A673 (cell line): ENCODE measurements at places on chromosomes 5 and 9. TPM values are rescaled to one million over a fixed set of nuclear protein-coding genes. Genes with fewer than 3 reads are reported as not detected.
A peak's percentile ranks its signal among the peaks of the same experiment; 100 is the strongest.

DNA sequence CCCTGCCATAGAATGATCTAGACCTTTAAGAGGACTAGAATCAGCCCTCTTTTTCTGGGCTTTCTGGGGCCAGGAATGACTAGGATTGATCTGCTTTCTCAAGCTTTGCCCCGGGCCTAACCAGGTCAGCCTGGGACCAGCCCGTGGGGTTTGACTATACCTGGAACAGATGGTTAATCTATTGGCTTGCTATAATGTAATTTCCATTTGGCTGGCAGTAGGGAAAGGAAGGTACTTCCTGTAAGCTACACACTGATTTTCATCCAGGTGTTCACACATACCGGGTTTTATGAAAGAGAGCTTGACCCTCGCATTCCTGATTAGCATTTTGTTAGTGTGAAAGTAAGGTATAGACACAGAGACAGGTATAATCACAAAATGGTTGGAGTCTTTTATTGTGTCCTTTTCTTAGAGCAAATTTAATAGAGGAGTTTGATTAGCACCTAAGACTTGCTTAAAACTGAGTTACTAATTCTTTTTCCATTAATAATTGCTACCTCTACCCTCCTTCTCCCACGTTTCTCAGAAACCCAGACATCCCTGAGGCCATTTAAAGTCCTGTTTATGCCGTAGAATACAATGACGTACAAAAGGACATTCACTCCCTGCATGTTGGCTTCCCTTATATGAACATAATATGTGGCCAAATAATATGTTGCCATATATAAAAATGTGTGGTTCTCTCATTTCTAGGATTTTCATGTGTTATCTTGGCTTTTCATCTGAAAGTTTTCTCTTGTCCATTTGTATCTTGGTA is 17.3 kb downstream of the LNPEP start:
- DNase-seq = no peak

GRCh38 chr9:7173139-7173538 is 415.4 kb downstream of the KDM4C start:
- DNase-seq = no peak

- peak; percentile 63 for DNase-seq
These were observed 31.2 kb downstream of the NANS start for GRCh38 chr9:98087420-98088354.

GRCh38 chr5:29263915-29264351 is 1929.6 kb upstream of the CDH6 start:
- no peak for DNase-seq

PCDHGA3 gene
- total RNA-seq = 0.85 and 0.97 TPM in 2 replicates

CDH6 gene
- total RNA-seq = 3.6 and 4.1 TPM in 2 replicates

CSNK1A1 gene
- total RNA-seq = 237 and 244 TPM in 2 replicates

COL15A1 gene
- 0.04 TPM in 1 of 2 replicates, not detected in the other for total RNA-seq

UNC13B gene
- 19.8 and 21.8 TPM in 2 replicates for total RNA-seq

DNA sequence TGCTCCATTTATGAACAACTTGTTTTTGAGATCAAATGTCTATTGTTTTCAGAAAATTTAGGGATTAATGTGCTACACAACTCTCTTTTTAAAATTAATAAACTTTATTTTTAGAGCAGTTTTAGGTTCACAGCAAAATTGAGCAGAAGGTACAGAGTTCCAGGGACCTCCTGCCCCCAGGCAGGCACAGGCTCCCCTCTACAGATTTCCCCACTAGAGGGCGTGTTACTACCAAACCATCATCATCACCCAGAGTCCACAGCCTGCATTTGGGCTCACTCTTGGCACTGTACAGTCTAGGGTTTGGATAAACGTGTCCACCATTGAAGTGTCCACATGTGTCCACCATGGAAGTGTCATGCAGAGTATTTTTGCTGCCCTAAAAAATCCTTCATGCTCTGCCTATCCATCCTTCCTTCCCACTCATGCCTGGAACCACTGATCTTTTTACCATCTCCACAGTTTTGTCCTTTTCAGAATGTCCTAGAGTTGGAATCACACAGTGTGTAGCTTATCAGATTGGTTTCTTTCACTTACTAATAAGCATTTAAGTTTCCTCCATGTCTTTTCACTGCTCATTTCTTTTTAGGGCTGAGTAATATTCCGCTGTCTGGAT is 61.7 kb downstream of the MRPL36 start:
- DNase-seq = peak; percentile 53

DNA sequence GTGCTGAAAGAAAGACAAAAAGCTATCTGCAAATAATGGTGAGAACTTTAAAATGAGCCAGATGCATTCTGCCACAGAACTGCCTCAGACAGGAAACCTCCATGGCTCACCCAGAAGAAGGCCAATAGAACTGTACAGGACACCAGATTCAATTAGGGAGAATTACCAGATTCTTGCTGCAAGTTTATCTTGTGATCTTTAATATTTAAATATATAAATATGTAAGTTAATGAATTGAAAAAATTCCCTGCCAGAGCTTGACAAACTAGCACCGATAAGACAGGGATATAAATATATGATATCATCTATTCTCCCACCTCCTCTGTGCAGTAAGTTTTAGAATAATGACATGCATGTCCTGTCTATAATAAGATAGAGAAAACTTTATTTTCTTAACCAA is 252.8 kb downstream of the PLK2 start:
- DNase-seq = no peak

GCNT4 gene
- total RNA-seq = 1.9 and 2.5 TPM in 2 replicates

- no peak for DNase-seq
These were observed 108.8 kb upstream of the LPAR1 start for GRCh38 chr9:111147041-111147440.

GRCh38 chr5:132180134-132180745 is 47.4 kb downstream of the P4HA2 start:
- peak; percentile 68 for DNase-seq

GABRP gene
- 0.09 TPM in 1 of 2 replicates, not detected in the other for total RNA-seq

DNA sequence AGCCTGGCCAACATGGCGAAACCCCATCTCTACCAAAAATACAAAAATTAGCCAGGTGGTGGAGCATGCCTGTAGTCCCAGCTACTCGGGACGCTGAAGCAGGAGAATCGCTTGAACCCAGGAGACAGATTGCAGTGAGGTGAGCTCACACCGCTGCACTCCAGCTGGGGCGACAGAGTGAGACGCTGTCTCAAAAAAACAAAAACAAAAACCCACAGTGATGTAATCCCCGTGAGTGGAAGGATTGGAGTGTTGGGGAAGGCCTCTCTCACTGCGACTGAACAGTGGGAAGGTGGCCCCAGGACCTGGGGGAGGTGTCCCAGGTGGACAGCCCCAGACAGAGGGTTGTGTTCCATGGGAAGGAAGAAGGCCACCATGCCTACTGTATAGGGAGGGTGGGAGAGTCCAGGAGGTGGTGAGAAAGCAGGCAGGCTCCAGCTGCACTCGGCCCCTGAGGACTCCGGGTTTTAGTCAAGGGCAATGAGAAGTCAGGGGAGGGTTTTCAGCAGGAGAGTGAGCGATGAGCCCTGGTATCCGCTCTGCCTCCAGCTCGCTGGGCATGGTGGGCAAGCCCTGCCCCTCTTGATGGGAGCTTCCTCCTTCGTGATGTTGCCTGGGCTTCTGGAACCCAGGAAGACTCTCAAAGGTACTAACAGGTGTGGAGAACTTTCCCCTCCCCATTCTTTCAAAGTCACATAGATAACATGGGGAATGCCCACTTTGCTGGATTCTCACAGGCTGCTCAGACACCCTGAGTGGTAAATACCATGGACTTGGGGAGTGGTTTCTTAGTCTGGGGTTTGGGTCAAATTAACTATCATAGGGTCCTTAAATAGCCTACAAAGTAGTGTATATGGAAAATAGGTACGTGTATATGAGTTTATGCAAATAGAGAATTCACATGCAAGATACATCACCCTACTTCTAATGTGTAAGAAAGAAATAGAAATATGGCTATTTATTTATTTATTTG is 74.7 kb downstream of the PPARGC1B start:
- DNase-seq = no peak

DBH gene
- total RNA-seq = not detected in 2 replicates

DNA sequence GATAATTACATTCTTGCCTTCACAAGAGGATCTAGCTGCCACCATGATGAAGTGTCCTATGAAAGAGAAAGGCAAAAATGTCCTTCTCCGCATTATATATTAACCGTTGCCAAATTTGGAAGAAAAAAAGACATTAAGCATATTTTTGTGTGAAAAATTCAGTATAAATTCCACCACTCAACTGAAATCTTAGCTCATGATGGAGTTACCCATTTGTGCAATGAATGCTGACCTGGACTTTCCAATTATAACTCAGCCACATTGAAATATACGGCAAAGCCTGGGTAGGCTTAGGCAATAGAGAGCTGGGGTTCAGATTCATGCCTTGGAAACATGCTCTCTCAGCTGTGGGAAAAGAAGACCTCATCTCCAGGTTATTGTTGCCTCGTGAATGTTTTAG is 71.3 kb upstream of the VCAN start:
- DNase-seq = no peak

MSANTD3 gene
- 44.7 and 52.9 TPM in 2 replicates for total RNA-seq

SOX30 gene
- not detected in 2 replicates for total RNA-seq

- no peak for DNase-seq
These were observed 11.5 kb upstream of the BOD1 start for GRCh38 chr5:173627860-173628392.
